Caki2 (cell line): ENCODE measurements at places on chromosomes 6 and 20. TPM values are rescaled to one million over a fixed set of nuclear protein-coding genes. Genes with fewer than 3 reads are reported as not detected.

- no peak for DNase-seq
Measured at GRCh38 chr6:34090935-34091334, 55.0 kb downstream of the GRM4 start.

Gene NKX2-2
- not detected in 2 replicates for total RNA-seq

Gene MTFR2
- total RNA-seq: 10.6 and 14.2 TPM in 2 replicates

DNA sequence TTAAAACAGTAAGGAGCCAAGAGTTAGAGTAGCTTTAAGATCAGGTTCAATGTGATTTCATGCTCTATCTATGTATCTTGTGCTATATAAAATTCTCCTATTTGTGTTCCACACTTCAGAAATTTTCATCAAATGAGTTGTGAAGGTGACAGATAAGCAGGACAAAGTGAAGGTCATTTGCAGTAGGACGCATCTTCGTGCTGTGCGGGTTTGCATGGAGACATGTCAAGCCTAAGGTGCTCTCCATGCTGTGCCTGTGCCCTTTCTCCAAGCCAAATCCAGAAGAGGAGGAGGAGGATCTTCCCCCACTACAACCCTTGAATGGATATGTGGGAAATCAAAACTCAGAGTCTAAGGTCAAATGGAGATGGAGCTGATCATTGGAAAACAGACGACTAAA is 147.3 kb upstream of the NEDD9 start:
- DNase-seq: no peak

Gene ADAM33
- total RNA-seq: not detected in 2 replicates

DNA sequence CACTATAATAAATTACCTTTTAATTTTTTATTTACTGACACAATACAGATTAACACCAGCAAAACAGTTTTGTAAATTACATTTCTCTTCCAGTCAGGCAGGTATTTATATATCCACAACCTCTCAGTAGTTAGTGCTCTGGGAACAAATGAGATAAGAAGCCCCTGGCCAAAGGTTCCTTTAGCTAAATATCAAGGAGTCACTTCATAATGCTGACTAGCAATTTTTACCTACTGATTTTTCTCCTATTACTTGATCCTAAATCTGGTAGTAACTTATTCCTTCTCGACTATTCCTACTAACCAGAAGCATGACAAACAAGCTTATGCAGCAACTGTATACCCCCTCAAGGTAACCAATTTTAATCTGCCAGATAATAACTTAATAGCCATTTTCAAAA is 46.3 kb downstream of the SEC63 start:
- no peak for DNase-seq

DNA sequence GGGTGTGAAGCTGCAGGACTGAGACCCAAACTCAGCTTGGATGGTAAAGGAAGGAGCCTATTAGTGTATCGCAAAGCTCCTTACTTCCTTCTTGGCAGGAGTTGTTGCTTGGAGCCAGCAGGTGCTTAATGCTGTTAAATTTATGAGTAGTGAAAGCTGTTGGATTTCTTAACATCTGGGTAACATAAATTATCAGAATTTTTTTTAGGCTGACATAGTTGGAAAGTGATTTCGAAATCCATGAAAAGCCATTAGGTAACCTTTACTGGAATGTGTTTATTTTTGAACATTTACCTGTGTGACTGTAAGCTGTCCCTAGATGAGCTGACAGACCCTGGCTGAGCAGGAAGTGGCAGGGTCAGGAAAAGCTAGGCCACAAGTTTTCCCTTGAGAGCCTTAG is 470.4 kb upstream of the SLC35B3 start:
- no peak for DNase-seq

DNA sequence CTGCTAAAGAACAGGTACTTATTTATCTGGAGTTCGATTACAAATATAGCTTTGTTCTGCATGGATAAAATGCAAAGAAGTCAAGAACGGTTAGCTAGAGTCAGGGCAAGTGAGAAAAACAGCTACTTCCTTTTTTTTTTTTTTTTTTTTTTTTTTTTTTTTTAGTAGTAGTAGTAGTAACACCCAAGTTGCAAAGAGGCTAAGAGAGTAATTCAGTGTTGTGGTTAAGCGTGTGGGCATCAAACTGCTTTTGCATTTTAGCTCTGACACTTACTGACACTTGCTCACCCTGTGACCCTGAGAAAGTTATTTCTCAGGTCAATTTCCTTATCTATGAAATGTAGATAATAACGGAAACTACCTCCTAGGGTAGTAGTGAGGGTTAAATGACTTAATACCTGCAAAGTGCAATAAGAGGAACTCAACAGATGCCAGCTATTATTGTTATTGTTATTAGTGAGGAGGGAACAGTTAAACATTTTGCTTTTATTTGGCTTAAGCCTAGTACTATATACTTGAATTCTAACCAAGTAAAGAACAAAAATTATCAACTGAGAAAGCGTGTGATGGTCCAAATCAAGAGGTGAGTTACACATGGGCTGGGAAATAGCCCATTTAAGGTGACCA is 86.7 kb upstream of the BACH2 start:
- DNase-seq: no peak

GRCh38 chr6:14364370-14364769 is 246.8 kb downstream of the CD83 start:
- no peak for DNase-seq

DNA sequence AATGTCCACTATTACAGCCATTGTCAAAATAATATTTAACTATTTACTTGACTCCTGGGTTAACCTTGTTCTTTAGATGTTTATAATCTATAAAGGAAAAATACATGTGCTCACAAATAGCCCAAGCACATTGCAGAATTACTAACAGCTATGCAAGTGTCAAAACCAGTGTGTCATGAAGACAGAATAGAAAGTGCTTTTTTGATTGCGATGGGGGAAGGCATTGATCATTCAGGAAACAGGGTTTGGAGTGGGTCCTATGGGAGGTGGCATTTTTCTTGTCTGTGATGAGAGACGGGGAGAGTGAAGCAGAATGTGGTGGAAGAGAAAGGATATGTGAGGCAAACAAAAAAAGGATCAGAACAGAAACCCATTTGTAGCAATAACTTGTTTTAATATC is 1.0 kb upstream of the AGPAT4 start:
- no peak for DNase-seq
